ENCODE measurements at places on chromosomes 7 and 10. TPM values are rescaled to one million over a fixed set of nuclear protein-coding genes. Genes with fewer than 3 reads are reported as not detected.

DNA sequence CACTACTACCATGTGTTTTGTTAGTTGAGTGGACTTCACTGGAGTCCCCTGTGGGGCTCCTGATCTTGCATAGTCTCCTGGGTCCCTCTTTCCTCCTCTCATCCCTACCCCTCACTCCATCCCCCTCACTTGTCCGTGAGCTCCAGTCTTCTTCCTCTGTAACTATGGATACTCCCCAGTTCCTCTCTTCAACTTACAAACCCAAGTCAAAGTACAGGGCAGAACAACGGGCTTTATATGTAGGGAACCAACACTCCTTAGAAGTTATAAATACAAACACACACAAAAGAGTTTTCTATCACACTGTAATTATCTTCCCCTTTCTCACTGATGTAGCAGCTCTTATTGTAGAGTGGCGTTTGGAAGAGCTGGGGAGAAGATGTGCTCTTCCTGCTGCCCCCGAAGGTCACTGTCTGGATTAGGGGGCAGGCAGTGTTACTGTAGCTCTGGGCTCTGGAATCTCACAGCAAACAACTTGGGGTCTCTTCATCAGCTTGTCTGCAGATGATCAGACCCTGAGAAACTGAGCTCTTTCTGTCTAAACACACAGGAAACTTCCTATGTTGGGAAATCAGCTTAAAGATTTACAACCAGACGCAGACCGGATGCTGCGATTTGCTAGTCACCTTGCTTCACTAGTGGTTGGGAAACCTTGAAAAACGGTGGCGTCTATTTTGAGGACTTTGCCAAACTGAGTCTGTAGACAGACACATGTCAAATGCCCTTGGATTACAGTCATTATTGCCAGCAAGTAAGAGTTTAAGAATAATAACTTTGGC, 13.6 kb downstream of the SNX10 start:
- no peak for DNase-seq

DNA sequence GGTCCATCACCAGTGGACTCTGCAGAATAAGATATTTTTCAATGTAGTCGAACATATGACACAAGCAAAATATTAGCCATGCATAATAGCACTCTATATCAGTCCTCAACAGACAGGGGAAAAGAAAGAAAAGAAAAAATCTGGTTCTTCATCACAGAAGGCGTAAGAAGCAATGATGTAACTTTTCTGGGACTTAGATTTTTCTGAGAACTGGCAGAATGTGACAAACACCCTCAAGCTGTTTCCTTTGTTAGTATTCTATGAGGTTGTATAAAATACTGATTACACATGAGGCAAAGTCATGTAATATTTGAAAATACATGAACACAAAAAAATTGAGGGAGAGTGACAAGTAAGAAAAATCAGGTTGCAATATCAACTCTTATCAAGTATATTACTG, 84.9 kb downstream of the CNOT4 start:
- no peak for DNase-seq

DNA sequence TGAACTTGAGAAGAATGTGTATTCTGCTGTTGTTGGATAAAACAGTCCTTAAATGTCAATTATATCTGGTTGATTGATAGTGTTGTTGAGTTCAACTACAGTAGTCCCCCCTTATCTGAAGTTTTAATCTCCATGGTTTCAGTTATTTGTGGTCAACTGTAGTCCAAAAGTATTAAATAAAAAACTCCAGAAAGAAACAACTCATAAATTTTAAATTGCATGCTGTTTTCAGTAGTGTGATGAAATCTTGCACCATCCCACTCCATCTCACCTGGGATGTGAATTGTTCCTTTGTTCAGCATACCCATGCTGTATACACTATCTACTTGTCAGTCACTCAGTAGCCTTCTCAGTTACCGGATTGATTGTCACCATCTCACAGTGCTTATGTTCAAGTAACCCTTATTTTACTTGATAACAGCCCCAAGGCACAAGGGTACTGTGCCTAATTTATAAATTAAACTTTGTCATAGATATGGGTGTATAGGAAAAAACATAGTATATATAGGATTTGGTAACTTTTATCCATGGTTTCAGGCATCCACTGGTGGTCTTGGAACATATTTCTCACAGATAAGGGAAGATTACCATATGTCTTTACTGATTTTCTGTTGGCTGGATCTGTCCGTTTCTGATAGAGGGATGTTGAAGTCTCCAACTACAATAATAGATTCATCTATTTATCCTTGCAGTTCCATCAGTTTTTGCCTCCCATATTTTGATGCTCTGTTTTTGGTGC, 57.1 kb downstream of the AOAH start:
- DNase-seq, result no peak

DNA sequence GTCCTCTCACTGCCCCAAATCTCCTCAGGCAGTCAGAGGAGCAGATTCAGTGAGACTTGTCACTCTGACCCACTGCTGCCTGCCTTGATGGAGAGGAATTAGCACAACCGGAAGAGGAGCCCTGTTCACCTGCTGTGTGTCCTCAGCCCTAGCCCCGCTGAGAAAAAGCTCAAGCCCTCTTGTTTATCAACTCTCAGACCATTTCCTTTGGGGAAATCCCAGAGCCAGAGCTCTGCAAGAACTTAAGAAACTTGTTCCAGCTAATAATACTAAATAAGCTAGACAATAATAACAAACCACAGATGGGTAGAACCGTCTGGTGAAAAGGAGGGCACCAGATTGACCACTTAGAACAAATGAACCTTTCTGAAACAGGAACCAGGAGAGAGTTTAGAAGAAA, 37.7 kb upstream of the ITGB1 start:
- no peak for DNase-seq

The ADCY1 gene
- polyA plus RNA-seq, result 3.0 TPM

The OGDHL gene
- polyA plus RNA-seq, result 60.0 TPM

The CRYGN gene
- polyA plus RNA-seq, result 3.6 TPM
